ENCODE measurements at places on chromosomes 13 and 19.
A peak's percentile ranks its signal among the peaks of the same experiment; 100 is the strongest.

DNA sequence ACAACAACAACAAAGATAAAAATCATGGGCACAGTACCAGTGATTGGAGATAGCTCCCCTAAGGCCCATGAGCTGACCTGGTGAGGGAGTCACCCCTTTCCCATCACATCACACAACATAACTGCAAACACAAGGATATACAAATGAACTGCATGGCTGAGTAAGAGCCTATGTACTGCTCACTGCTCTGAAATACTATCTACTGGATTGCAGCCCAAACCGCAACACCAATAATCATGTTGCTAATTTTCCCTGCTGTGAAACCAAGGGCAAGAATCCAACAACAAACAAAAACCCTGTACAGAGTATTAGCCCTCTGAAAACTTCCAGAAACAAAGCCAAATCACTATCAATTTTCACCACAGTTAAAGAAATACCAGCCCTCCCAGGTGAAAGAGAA lies 1893.2 kb downstream of the PCDH9 start:
- no peak for DNase-seq

- DNase-seq, result no peak
These were observed 88.6 kb upstream of the FARP1 start for GRCh38 chr13:98054301-98054700.

DNA sequence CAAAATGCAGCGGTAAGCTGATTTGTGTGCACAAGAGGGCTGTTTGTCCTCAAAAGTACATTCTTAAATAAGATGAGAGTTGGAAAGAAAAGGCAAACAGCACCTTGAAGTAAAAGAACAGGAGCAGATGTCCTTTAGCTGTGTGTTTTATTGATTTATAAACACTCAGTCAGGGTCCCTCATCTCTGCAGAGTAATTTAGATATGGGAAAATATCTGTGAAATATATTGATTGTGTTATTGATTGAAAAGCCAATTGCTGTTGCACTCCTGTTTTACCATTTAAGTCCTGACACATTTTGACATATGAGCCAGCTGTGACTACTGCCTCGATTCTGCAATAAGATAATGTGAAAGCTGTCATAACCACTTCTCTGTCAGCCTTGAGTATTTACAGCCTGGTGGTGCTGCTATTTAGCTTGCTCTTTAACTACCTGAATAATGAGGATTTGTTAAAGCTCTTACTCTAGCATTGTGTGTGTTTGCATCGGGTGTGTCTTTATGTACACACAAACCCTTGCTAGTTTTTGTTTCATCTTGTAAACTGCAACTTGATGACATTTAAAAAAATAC lies 550.1 kb downstream of the DACH1 start:
- no peak for DNase-seq

DNA sequence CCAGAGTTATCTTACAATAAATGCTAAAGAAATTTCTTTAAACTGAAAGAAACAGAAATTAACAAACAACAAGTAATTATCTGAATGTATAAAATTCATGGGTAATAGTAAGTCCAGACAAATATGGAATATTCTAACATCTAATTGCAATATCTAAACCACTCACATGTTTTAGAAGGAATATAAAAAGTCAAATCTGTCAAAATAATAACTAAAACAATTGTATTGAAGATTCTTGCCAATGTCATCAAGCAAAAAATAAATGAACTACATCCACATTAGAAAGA lies 942.9 kb upstream of the PCDH20 start:
- no peak for DNase-seq

GRCh38 chr13:48844676-48845075 lies 131.0 kb upstream of the FNDC3A start:
- no peak for DNase-seq

DNA sequence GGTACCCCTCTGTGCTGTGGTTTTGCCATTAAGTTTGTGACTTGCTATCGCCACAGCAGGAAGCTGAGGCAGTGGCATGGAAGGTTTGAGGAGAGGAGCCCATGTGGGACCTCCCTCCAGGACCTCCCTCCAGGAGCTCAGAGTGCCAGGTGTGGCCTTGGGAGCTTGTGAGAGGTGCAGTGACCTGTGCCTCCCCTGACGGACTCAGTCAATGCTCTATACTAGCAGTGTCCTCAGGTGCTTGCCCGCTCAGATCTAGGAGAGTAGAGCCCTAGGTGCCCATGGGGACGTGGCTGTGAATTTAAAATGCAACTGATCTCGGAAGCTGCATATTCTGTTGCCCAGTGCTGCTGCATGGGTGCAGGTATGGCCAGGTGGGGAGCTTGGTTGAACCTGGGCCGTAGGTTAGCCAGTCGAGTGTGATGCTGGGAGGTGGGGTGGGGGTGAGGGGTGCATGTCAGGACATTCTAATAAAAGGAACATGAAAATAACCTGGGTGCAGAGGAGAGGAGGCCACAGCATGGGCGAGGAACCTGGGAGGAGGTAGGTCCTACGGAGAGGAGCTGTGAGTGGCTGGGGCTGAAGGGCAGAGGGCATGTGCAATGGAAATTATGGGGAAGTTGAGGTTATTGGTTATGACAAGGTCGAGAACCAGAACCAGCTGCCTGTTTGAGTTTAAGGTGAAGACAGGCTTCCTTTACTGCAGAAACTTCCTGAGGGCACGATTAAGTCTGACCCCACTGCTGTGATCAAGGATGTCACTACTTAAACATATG lies 41.6 kb downstream of the TEX29 start:
- DNase-seq, result no peak

DNA sequence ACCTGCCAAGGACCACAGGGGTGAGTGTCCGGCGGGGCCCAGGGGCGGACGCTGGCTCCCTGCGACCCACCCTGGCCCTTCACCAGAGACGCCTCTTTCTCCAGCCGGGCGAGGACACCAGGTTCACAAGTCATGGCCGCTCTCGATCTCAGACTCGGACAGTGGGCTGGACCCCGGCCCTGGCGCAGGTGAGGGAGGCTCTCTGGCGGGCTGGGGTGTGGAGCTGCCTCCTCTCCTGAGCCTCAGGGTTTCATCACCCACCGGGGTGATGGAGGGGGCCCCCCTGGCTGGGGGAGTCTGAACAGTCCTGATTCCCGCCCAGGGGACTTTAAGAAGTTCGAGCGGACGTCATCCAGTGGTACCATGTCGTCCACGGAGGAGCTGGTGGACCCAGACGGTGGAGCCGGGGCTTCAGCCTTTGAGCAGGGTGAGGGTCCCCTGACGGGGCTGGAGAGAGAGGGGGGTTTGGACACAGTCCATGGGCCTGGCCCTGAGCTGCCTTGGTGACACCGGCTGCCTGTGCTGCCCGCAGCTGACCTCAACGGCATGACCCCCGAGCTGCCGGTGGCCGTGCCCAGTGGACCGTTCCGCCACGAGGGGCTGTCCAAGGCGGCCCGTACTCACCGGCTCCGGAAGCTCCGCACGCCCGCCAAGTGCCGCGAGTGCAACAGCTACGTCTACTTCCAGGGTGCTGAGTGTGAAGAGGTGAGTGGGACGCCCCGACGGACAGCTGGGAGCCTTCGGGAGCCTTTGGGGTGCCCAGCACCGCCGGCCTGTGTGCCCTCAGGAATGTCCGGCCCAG lies 13.6 kb downstream of the ARHGAP45 start:
- no peak for DNase-seq

- no peak for DNase-seq
These were observed 656 bp upstream of the ZNF324 start for GRCh38 chr19:58466089-58466759.

DNA sequence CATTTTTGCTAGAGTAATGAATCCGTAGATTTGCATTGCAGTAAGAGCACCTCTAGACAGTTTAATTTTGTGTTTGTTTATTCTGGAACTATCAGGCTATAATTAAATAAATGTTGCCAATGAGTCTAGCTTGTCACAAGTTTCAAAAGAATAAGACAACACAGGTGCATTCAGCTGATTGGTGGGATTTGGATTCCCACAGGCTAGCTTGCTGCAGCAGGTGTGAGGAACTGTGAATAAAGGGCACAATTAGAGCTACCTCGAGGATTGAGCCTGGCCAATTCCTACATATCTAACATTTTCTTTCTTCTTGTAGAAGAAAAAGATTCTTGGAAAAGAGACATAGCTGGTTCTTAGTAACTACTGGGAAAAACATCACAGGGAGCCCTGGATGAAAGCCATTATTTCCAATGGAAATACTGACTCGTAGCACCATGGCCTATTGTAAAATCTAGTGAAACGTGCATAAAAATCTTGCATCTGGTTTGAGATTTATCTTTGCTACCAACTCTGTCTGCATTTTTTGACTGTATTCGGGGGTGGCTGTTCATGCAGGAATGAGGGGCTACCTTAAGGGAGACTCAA lies 360.9 kb downstream of the FGF9 start:
- no peak for DNase-seq

GRCh38 chr13:110390567-110390966 lies 83.5 kb downstream of the COL4A2 start:
- peak; percentile 38 for DNase-seq

- no peak for DNase-seq
These were observed 16.3 kb downstream of the EPS8L1 start for GRCh38 chr19:55091955-55092354.

- DNase-seq, result no peak
These were observed 60.5 kb downstream of the CCNE1 start for GRCh38 chr19:29872224-29872731.

DNA sequence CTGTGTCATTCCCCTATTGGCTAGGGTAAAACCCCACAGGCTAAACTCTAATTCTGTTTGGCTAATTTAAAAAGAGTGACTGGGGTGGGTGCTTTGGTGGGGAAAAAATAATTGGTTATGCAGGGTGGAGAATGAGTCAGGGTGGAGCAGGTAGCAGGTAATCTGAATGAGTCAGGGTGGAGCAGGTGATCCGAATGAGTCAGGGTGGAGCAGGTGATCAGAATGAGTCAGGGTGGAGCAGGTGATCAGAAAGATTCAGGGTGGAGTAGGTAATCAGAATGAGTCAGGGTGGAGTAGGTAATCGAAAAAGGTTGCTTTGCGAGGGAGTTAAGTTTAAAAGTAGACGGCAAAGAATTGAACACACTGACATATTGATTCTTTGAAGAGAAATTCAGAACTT lies 1218.8 kb upstream of the ATXN8OS start:
- no peak for DNase-seq

DNA sequence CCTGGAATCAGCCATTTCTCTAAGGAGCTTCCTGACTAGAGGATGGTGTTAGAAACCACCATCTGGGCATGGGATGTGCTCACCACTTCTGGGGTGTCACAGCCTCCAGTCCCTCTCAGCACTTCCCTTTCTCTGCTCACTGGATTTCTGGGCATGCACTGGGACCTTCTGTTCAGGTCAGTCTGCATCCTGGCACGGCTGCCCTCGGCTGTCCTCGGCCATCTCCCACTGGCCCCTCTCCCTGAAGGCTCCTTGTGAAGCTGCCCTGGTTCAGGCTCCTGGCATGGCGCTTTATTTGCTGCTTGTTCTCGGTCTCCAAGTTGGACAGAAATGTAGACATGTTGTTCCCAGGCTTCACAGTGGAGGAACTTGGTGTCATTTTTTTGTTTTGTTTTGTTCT lies 60.0 kb downstream of the TEX29 start:
- DNase-seq, result no peak

GRCh38 chr13:19601749-19602725 lies 31.4 kb upstream of the MPHOSPH8 start:
- peak; percentile 38 for DNase-seq

GRCh38 chr13:101618440-101619187 lies 166.1 kb downstream of the ITGBL1 start:
- DNase-seq, result no peak

- no peak for DNase-seq
These were observed 9.4 kb downstream of the ARHGAP33 start for GRCh38 chr19:35784503-35785338.

- no peak for DNase-seq
These were observed 30.7 kb upstream of the NFIC start for GRCh38 chr19:3335431-3336350.

DNA sequence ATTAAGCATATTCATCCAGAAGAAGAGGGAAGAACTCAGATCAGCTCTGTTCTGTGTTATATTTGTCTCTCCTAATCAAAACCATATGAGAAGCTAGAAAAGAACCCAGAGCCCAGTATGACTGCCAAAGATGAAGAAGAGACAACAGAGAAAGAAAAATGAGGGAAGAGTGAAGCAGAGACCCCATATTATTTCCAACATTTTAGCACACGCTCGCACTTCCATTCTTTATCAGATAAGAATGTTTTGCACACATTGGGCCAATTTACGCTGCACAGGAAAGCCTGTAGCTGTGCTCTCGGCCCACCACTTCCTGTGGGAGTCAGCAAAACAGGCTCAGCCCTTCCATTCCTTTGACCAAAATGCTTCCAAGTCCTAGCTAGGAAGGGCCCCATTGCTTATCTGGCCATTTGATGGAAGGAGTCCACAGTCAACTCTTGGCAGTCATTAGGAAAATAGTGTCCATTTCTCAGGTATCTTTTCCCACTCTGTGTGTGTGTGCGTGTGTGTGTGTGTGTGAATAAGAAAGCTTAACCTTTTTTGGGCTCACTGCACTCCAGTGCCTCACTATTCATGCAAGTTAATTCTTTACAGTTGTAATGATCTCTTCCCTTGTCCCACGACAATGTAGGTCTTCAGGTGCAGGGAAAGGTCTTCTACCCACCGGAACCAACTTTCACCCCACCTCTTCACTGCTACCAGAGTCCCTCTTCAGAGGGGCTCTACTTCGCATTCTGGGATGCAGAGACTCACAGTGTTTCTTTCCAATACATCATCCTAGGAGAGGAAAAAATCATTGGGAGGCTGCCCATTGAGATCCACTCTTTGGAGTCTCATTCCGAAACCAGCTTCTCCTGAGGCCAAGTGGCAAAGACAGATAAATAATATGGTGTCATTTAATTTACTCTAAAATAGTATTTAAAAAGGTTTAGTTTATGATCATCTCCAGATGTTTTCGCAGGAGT lies 237.5 kb downstream of the COG6 start:
- DNase-seq, result peak; percentile 10

- peak; percentile 44 for DNase-seq
These were observed 9.7 kb upstream of the LENG8 start for GRCh38 chr19:54439174-54439851.

- peak; percentile 48 for DNase-seq
These were observed at the start of gene DHDH for GRCh38 chr19:48933382-48933932. Gene DHDH (plus strand): TSS chr19:48933699. CDS start chr19:48933722, 23 bp downstream.

DNA sequence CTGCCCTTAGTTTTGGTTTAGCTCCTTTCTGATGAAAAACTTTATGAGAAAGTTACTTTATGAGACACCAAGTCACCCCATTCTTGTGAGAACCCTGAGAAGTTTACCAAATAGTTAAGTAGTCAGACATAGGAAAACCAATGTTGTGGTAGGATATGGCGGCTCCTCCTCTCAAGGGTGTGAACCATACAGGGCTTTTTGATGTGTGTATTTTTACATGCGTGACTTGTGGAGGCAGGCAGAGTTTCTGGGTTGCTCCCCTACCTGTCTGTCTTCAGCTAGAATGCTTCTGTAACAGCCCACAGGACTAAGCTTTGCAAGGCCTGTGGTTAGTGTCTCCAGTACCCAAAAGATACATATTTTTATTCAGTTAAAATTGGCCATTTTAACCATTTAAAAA lies 18.3 kb downstream of the UBAC2 start:
- DNase-seq, result no peak

DNA sequence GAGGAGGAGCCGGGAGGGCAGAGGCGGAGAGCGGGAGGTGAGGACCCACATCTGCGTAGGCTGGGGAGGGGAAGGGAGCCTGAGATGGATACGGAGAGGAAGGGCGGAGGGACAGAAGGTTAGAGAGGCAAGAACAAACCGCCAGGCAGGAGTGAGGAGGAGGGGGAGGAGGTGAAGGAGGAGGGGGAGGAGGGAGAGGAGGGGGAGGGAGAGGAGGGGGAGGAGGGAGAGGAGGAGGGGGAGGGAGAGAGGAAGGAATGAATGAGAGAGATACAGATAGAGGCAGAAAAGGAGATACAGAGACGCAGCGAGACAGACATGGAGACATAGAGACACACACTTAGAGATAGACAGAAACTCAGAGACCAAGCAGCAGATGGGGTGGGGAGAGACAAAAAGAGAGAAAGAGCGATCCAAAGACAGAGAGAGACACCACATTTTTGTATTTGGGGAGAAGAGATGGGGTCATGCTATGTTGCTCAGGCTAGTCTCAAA lies 782 bp upstream of the CA11 start:
- no peak for DNase-seq
